A549 treated with dexamethasone at 1 μM for 4 hours (cell line): ENCODE measurements at places on chromosomes 12 and 14. TPM values are rescaled to one million over a fixed set of nuclear protein-coding genes. Genes with fewer than 3 reads are reported as not detected.

KRT79 gene
- 0.06 to 0.17 TPM (median 0.06 TPM) in 3 of 5 replicates, not detected in the others for total RNA-seq

DBX2 gene
- not detected in 5 replicates for total RNA-seq

SYT10 gene
- total RNA-seq, result not detected in 5 replicates

ACVR1B gene
- total RNA-seq, result 14.6 to 19.2 TPM (median 18.2 TPM) in 5 replicates

PTPRQ gene
- 0.01 to 0.06 TPM (median 0.02 TPM) in 5 replicates for total RNA-seq

CCDC196 gene
- not detected in 5 replicates for total RNA-seq

PCNX4 gene
- 28.6 to 35.4 TPM (median 31.7 TPM) in 5 replicates for total RNA-seq

CLBA1 gene
- 14.3 to 17.6 TPM (median 15.2 TPM) in 5 replicates for total RNA-seq

ANKRD33 gene
- 0.08 TPM in 1 of 5 replicates, not detected in the others for total RNA-seq

CYP46A1 gene
- 0.03 to 0.20 TPM (median 0.11 TPM) in 5 replicates for total RNA-seq

R3HDM2 gene
- 7.2 to 11.9 TPM (median 8.5 TPM) in 5 replicates for total RNA-seq

MSRB3 gene
- 21.9 to 28.1 TPM (median 24.9 TPM) in 5 replicates for total RNA-seq

TMEM63C gene
- 5.3 to 8.2 TPM (median 7.9 TPM) in 5 replicates for total RNA-seq

NRIP2 gene
- not detected in 5 replicates for total RNA-seq

CLEC4D gene
- total RNA-seq, result not detected in 5 replicates

HOXC4 gene
- total RNA-seq, result 2.4 to 3.6 TPM (median 3.3 TPM) in 5 replicates
